ENCODE measurements at places on chromosomes 2 and 18.

- no peak for DNase-seq
Observed at GRCh38 chr2:239883326-239884050, 141.7 kb downstream of the NDUFA10 start.

GRCh38 chr18:31679133-31679742, 5.1 kb downstream of the B4GALT6 start:
- no peak for DNase-seq

DNA sequence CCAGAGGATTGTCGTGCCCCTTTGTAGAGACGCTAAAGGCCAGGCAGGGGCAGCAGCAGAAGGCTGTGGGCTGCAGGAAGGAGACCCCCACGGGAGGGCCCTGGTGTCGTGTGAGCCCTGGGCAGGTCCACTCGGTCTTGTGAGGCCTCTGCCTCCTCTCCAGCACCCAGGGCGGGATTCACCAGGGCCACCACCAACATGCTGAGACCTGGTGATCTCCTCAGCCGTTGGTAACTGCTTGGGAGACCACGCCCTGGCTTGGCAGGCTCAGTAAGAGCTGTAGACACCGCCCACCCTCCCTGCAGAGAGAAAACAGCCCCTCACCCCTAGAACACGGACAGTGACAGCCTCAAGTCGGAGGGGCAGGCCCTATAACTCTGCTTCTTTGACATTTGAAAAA, 21.1 kb downstream of the MBP start:
- no peak for DNase-seq

GRCh38 chr18:46067438-46068007, 4.5 kb downstream of the PSTPIP2 start:
- DNase-seq, result no peak

DNA sequence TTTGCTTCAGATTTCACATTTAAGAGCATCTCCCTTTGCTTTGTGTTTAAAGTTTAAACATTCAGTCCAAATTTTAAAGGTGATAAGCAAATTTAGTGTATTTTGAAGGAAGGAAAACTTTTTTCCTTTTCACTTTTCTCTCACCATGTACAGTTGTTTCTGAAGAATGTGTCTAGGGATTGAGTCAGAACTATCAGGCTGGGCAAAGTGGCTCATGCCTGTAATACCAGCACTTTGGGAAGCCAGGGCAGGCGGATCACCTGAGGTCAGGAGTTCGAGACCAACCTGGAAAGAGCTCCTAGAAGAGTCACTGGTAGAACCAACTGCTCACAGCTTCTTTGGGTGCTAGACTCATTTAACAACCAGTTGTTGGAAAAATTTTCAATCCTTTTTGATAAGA, 327.0 kb upstream of the THUMPD2 start:
- no peak for DNase-seq

- DNase-seq, result no peak
Observed at GRCh38 chr2:31241625-31242270, 7.8 kb downstream of the EHD3 start.

Data from CMK (cell line).